ENCODE measurements at places on chromosomes 7 and 10.

- DNase-seq = no peak
These were observed 51.9 kb upstream of the FAM180A start for GRCh38 chr7:135800560-135800959.

GRCh38 chr10:107813451-107814162 lies 649.1 kb upstream of the SORCS1 start:
- DNase-seq = no peak

GRCh38 chr10:71042216-71042615 lies 153.9 kb upstream of the PCBD1 start:
- DNase-seq = no peak

DNA sequence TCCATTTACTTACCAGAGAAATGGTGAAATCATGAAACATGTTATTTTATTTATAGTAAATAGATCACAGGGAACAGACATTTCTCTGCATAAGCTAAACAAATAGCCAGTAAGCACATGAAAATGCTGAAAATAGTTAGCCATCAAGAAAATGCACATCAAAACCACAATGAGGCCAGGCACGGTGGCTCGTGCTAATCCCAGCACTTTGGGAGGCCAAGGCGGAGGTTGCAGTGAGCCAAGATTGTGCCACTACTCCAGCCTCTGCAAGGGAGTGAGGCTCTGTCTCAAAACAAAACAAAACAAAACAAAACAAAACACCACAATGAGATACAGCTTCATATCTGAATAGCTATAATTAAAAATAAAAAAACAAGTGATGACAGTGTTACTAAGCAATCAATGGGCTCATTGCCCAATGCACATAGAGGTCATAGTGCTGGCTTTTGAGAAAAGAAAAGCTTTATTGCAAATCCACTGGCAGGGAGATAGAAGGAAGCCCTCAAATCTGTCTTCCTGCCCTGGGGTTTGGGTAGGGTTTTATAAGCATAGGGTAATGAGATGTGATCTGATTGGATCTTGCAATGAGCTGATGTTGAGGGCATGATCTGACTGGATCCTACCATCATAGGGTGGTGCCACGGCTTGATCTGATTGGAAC lies 16.2 kb downstream of the CSTF2T start:
- DNase-seq = no peak

- no peak for DNase-seq
These were observed 4.7 kb upstream of the NRCAM start for GRCh38 chr7:108460964-108461363.

DNA sequence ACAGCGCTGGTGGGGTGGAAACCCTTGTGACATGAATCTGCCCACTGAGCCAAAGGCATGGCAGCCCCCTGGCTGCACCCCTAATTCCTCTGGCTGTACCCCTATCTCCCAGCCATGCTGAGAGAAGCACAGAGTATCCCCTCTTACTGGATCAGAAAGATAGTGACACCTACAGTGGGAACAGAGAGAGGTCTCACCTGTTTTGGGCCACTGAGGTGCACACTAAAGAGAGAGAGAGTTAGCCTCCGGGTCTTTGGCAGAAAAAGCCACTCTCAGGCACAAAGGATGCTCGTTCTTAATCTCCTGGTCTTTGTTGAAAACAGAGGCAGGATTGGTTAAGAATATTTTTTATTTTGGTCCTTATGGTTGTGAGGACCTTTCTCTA lies 11.3 kb downstream of the TSPAN14 start:
- DNase-seq = no peak

DNA sequence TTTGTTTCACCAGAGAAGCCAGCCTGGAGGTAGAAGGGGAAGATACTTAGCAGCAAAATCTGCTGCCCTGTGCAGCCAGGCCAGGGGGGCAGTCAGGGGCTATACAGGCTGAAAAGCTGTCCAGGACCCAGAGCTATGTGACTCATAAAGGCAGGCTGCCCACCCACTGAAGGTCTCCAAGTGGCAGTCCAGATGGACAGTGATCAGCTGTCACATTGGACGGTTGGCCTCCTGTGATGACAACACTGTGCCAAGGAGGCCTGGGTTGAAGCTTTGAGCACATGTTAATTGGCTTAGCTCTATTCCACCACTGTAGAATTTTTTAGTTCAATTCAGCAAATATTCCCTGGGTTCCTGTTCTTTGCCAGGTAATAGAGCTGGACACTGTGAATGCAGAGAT lies 577.3 kb upstream of the GALNT17 start:
- DNase-seq = no peak

DNA sequence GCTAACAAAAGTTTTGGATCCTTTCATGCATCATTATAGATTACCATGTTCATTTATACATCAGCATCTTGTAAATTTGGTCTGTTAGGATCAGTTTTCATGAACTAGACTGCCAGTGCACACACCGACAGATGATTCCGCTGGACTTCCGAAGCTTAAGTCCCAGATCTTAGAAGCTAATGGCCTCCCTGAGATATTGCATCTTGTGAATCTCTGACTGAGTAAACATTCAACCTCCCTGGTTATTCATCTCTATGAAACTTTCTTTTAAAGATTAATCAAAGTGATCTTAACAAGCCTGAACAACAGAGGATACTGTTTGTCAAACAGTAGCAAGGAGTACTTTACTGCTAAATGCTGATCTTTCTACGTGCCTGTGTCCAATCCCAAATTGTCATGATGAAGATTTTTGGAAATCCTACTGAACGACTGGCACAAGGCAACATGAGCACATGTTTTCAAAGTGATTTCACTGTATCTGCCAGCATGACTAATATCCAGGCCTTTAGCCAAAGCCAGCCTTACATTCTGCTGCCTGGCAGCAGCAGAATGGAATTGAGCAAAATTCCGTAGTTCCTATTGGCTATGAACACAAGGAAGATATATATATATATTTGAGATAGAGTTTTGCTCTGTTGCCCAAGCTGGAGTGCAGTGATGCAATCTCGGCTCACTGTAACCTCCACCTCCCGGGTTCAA lies 91.3 kb upstream of the ANK3 start:
- DNase-seq = no peak

GRCh38 chr7:139523968-139524815 lies 707 bp downstream of the CLEC2L start:
- DNase-seq = no peak

DNA sequence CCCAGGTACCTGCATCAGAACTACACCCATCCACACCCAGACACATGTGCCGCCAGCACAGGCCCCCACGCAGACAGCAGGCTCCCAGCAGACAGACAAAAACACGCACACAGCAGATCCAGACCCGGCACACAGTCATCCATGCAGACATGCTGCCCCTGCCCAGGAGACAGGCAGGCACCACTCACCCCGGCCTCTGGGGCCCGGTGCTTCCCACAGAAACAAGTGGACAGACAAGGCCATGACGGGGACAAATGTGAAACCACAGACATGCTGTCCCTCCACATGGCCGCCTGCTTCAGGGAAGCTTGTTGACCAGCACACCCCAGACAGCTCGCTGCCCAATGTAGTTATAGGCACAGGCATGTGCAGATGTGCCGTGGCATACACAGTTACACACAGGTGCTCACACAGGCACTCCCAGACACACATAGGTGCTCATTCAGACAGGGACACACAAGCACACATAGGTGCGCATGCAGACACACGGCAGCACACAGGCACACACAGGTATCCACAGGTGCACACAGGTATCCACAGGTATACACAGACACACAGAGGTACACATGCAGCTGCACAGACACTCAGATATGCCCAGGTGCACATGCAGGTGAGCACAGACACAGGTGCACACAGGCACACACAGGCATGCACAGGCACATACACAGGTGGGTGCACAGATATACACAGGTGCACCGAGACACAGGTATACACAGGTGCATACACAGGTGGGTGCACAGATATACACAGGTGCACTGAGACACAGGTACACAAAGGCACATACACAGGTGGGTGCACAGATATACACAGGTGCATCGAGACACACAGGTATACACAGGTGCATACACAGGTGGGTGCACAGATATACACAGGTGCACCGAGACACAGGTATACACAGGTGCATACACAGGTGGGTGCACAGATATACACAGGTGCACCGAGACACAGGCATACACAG lies 10.5 kb upstream of the SCART1 start:
- DNase-seq = no peak

DNA sequence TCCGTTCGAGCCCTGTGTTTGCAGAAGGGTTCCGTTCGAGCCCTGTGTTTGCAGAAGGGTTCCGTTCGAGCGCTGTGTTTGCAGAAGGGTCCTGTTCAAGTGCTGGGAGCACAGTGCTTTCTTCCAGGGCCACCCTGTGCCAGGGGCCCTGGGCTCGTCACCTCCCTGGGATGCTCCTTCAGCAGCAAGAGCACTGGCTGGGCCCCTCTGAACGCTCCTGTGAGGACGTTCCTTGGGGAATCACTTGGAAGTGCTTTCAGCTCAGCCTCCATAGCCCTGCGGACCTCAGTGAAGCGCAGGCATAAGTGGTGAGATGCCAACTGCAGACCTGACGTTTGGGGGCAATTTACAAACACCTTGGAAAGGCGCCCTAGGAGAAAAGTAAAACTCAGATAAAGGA lies 103.6 kb downstream of the DYNC2I1 start:
- DNase-seq = no peak

DNA sequence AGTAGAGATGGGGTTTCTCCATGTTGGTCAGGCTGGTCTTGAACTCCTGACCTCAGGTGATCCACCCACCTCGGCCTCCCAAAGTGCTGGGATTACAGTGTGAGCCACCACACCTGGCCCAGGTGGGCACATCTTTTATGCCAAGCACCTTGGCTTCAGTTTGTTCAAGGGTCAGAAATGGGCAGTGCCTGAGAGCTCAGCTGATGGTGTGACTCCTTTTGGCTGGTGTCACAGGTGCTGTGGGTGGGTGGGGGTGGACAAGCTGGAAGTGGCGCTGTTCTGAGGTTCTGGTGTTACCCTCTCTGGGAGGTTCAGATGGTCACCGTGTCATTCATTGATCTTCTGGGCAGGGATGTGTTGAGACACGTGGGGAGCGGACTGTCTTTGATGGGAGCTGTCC lies 11.5 kb downstream of the ADCY1 start:
- no peak for DNase-seq

GRCh38 chr10:56469482-56469881 lies 108.4 kb upstream of the ZWINT start:
- DNase-seq = no peak

DNA sequence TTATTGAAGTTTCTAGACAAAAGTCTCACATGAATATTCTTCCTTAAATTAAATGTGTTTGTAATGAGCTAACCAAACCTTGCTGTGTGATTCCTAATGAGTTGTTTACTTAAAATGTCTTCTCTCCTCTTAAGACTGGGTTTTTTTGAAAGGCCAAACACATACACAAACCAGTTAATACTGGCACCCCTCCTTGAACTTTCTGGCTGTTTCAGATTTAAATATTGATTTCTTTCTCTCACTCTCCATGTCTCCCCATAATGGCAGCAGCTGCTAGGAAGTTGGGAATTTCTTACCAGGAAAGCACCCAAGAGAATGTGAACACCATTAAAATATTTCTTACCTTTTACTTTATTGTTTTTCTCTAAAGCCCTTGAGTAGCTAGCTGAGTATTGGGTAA lies 11.4 kb upstream of the PTN start:
- no peak for DNase-seq

- DNase-seq = no peak
These were observed 645.7 kb downstream of the SUGCT start for GRCh38 chr7:40780460-40780859.

DNA sequence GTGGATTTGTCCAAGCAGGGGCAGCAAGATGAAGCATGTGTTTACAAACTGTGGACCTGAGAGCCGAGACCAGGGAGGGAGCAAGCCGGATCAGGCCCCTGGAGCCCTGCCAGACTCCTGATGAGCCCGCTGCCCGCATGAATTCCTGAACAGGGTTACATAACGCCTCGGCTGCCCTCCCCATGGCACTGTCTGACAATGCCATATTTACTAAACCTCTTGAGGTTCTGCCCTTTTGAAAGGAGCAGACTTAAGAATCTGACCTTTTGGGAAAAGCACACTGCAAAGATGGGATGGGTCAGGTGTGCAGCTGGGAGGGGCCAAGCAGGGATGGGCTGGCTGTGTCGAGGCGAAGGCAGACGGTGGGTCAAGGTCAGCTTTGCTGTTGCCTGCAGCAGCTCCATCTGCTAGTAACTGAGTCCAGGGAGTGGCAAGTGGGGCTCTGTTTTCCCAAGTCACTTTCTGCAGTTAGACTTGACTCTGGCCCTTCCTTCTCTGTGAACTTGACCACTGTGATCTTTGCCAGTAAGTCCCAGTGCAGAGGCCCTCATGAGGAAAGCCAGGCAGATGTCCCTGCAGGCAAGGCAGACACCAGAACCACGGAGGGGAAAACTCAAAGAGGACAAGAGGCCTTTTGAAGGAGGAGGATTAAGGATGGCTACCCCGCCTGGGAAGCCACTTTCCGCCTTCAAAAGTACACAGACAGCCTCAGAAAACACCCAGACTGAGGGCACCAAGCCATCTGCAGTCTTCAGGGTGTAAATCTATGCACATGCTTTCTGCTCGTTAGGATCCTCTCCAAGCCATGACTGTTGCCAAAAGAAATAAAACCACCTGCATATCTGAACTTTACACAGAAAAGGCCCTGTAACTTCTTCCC lies 175.8 kb downstream of the TNS3 start:
- DNase-seq = no peak

DNA sequence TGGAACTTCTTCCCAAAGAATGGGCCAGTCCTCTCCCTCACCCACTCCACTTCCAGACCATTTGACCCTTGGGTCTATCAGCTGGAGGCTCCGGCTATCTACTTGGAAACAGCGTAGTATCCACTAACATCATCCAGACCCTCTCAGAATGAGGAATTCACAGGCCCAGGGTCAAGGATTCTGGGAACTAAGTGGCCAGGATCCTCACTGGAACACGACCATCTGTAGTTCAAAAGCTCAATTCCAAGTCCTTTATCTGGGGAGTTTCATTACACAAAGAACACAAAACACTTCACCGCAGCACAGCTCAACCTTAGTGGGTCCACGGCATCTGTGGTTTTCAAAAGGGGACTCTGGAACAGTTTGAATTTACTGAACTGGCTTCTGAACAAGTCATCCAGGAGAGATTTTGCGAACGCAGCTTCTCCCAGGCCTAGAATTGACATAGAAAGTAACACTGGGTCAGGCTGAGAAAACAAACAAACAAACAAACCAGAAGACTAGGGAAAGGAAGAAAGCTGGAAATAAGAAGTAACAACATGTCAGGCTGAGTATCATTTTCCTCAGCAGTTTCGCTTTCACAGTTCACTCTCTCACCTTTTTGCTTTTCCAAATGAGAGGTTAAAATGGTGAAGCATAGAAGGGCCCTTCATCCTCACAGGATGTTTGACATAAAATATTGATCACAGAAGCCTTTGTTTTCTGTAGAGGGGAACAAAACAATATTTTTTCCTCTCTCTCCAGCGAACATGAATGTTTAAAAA lies 57.6 kb upstream of the USP6NL start:
- DNase-seq = no peak

GRCh38 chr10:69234447-69234846 lies 14.3 kb downstream of the HKDC1 start:
- no peak for DNase-seq

DNA sequence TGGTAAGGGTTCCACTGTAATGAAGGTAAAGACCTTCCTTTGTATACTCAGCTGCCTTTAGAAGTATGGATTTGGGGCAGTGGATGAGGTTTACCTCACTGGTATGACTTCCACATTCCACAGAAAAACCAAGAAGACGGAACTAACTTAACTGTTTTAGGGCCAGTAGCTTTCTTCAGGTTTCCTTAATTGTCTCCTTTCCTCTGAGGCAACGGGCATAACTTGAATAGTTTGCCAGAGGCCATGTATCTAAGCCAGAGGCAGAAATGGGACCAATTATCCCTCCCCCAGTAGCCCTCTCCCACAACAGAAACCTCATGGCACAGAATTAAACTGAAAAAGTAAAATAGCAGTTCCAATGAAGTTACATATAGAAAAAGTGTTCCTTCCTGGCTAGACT lies 281.7 kb downstream of the PHTF2 start:
- no peak for DNase-seq

All from CD4-positive, alpha-beta T cell treated with Interleukin-15 for 4 hours (primary cell).